ENCODE measurements at places on chromosomes 7 and 10. TPM values are rescaled to one million over a fixed set of nuclear protein-coding genes. Genes with fewer than 3 reads are reported as not detected.

- no peak for DNase-seq
- H3K27me3 ChIP-seq: no peaks in the 10 kb centered on the region
- H3K4me3 ChIP-seq: no peak overlapping the region
These were observed 7.1 kb downstream of the CLCN1 start for GRCh38 chr7:143322760-143323633.

The EGFR gene
- not detected for total RNA-seq

The COL28A1 gene
- total RNA-seq: 0.17 TPM

The ZNF789 gene
- total RNA-seq: 24.5 TPM

The SCART1 gene
- 2.8 TPM for total RNA-seq

DNA sequence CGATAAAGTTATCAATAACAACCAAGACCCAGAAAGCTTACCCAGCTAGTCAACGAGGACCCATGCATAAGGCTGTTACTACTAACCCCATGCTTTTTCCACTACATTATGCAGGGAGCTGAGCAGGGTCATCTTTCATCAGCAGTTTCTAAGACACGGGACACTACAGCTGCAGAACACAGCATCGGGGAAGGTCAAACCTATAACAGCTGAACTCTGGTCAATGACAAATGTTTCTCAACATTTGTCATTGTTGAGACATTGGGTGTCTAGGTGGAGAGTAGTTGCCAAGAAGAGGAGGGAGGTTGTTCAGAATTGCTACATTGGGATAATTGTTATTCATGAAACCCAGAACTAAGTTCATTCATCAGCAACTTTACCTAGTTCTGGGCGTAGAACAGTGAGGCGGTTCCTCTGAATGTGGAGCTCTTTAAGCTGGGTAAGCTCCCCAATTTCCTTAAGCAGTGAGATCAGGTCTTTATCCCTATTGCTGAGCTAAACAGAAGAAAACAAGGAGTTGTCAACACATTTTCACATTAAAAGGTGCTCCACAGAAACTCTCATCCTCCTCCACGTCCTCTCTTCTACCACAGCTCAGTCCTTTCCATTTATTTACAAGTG lies 105.6 kb downstream of the ZNF22 start:
- H3K4me3 ChIP-seq: no peak overlapping the region
- DNase-seq: no peak
- peaks cover 17% of the 10 kb centered on the region for H3K27me3 ChIP-seq

All from activated B cell treated with CpG ODN at 0.5 μM for 24 hours (primary cell).